ENCODE measurements at places on chromosomes 2 and 18.

GRCh38 chr2:65049010-65049639, 7.1 kb upstream of the CEP68 start:
- DNase-seq: peak; percentile 49

- DNase-seq: no peak
Measured at GRCh38 chr2:200054681-200055468, 99.5 kb downstream of the MAIP1 start.

DNA sequence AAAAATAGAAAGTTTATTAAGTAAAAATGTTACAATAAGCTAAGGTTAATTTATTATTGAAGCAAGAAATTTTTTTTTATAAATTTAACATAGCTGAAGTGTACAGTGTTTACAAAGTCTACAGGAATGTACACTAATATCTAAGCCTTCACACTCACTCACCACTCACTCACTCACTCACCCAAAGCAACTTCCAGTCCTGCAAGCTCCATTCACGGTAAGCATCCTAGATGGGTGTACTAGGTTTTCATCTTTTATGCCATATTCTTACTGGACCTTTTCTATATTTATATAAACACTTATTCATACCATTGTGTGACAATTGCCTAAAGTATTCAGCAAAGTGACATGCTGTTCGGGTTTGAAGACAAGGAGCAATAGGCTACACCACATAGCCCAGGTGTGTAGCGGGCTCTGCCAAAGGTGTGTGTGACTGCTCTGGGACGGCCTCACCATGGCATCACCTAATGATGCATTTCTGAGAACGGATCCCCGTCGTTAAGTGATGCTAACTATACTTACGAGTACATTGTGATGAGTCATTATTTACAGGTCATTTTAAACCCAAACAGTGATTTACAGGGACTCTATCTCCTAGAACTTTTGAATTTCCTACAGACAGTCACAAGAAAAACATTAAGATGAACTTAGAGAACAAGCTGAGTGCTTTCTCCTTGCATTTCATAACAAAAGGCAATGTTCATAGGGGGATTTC, 76.3 kb upstream of the ID2 start:
- DNase-seq: no peak

DNA sequence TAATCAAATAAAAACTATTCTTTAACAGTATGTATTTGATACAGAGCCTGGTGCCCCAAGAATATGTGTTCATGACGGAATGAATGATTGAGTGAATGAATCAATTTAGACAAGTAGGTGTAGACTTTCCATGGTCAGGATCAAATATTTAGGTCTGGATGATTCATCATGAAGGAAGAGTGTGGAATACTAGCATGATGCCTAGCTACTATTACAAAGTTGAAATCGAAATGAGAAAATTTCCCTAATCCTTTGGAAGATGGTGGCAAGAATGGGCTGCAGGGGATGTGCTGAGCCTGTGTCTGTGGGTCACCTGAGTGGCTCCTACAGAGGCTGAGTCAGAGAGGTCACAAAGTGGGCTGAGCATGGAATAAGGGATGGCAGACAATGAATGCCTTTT, 3.1 kb upstream of the MALT1 start:
- DNase-seq: no peak

- DNase-seq: no peak
Measured at GRCh38 chr18:68520406-68521075, 194.4 kb downstream of the TMX3 start.

DNA sequence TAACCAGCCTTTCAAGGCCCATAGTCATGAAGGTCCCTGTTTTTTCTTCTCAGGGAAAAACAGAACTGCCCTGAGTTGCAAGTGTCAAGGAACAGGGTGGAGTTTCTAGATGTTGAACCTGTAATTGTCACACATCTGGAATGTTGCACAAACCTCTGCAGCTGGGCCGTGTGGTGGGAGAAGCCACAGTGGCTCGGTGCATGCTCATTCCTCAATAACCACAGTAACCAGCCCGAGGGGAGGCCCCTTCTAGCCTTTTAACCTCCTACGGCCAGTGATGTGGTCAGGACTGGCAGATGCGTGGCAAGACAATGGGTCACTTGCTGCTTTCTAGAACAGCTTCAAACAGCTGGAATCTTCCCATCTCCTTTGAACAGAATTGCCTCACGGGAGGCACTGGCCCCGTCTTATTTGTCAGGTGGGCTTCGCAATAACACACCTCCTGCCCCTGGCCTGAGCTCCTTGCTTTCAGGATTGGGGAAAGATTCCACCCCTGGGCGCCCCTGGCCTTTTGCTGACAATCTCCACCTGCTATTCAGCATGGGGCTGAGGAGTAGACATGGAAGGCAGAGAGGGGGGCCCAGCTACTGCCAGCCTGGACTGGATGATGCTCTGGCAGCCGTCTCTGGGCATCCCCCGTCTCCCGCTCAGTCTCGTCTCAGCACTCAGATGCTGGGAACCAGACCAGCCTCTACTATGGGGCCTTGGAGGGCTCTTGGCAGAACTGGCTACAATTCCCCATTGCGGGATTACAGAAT, 102.9 kb downstream of the KLHL29 start:
- DNase-seq: peak; percentile 59

GRCh38 chr2:225889452-225889851, 489.9 kb downstream of the NYAP2 start:
- peak; percentile 75 for DNase-seq

- no peak for DNase-seq
Measured at GRCh38 chr2:54634564-54635511, 88.6 kb upstream of the EML6 start.

- DNase-seq: no peak
Measured at GRCh38 chr18:12819322-12819721, 64.7 kb downstream of the PTPN2 start.

GRCh38 chr2:116467243-116467642, 1347.2 kb upstream of the DDX18 start:
- no peak for DNase-seq

- DNase-seq: no peak
Measured at GRCh38 chr18:3067165-3067661, 54.3 kb upstream of the LPIN2 start.

- DNase-seq: no peak
Measured at GRCh38 chr2:241073166-241074064, 28.7 kb downstream of the MTERF4 start.

- no peak for DNase-seq
Measured at GRCh38 chr2:63661076-63661475, 72.3 kb downstream of the MDH1 start.

GRCh38 chr18:25425024-25425423, 73.1 kb upstream of the ZNF521 start:
- DNase-seq: no peak

DNA sequence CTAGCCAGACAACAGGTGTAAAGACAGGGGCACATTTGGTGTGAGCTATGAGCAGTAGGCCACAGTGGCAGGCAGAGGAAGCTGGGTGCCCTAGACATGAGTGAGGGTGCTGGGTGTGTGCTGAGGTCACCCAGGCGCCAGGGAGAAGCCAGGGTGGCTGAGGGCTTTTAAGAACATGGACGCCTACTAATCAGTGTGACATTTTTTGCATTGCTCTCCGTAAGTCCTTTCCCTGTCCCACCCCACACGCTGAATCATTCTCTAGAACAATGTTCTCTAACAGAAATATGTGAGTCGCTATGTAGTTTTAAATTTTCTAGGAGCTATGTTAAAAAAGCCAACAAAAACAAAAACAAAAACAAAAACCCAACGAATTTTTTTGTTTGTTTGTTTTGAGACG, 204.5 kb upstream of the REV1 start:
- DNase-seq: no peak

DNA sequence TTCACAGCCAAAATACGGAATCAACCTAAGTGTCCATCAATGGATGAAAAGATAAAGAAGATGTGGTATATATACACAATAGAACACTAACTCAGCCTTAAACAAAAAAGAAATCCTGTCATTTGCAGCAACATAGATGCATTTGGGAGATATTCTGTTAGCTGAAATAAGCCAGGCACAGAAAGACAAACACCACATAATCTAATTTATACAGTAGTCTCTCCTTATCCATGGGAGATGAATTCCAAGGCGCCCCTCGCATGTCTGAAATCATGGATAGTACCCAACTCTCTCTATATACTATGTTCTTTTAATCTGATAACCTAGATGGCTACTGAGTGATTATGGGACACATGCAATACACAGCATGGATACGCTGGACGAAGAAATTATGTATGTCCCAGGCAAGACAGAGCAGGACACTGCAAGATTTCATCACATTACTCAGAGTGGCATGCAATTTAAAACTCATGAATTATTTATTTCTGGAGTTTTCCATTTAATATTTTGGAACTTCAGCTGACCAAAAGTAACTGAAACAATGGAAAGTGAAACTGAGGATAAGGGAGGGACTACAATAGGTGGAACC, 39.5 kb downstream of the ORC4 start:
- DNase-seq: no peak

DNA sequence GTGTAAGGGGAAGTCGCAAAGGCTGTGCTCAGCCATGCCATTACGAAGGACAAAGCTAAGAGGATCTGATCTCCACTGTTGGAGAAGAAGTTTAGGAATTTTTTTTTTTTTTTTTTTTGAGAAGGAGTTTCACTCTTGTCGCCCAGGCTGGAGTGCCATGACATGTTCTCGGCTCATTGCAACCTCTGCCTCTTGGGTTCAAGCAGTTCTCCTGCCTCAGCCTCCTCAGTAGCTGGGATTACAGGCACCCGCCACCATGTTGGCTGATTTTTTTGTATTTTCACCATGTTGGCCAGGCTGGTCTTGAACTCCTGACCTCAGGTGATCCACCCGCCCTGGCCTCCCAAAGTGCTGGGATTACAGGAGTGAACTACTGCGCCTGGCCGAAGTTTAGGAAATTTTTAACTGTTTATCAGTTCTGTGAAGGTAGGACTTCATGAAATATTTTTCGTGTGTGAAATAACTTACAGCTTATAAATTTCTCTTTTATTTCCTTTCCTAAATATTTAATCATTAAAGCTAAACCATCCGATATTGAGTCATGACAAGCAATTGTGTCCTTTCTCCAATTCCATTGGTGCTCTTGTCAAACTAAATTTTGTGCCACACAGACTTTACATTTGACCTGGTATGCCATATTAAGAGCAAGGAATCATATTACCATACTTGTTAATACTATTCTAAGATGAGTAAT, 22.2 kb downstream of the DDX1 start:
- no peak for DNase-seq

- no peak for DNase-seq
Measured at GRCh38 chr2:146652311-146652710, 1192.5 kb upstream of the ACVR2A start.

GRCh38 chr2:156349161-156349560, 16.6 kb upstream of the NR4A2 start:
- no peak for DNase-seq

DNA sequence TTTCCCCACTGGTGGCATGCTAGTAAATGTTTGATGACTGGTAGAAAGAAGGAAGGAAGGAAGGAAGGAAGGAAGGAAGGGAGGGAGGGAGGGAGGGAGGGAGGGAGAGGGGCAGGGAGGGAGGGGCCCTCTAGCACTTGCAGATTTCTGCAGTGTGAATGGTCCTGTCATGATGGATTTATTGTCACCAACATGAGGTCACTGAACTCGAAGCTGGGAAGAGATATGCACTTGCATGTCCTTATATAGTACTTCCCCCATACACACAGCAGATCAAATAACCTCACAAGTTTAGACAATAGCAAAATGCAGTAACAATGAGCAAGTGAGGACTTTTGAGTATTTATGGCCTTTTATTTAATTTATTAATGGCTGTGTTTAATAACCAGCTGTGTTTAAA, 44.5 kb upstream of the CXCR4 start:
- DNase-seq: no peak

- DNase-seq: no peak
Measured at GRCh38 chr2:240451791-240452461, 16.5 kb downstream of the GPC1 start.

GRCh38 chr18:73785300-73785699, 362.3 kb downstream of the FBXO15 start:
- DNase-seq: no peak

- DNase-seq: no peak
Measured at GRCh38 chr2:66174491-66174890, 260.4 kb upstream of the MEIS1 start.

GRCh38 chr2:36597003-36597531, 901 bp downstream of the FEZ2 start:
- DNase-seq: no peak

- DNase-seq: no peak
Measured at GRCh38 chr18:42588786-42589185, 526.7 kb downstream of the RIT2 start.

- no peak for DNase-seq
Measured at GRCh38 chr2:52356556-52356955, 1324.6 kb upstream of the NRXN1 start.

- DNase-seq: no peak
Measured at GRCh38 chr2:224331698-224332097, 70.2 kb downstream of the FAM124B start.

- DNase-seq: no peak
Measured at GRCh38 chr2:122218596-122218995, 463.1 kb downstream of the TSN start.

GRCh38 chr18:57455576-57456129, 20.5 kb downstream of the ONECUT2 start:
- no peak for DNase-seq

DNA sequence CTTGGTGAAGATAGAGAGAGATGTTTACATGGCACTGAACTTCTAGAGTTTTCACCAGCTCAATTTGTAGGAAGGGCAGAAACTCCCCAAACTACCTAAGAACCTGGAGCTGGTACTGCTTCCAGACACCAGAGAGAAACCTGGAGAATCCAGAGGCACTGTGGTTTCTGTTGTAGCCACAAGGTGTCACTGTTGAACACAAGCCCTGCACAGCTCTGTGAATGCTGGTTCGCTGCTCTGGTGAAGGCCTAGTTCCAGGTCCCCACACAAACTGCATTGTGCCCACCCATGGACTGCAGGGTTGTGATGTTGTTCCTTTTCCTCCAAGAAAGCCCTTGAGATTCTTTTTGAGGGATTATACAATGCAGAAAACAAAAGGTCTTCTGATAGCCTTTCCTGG, 150.5 kb upstream of the HS6ST1 start:
- peak; percentile 44 for DNase-seq

DNA sequence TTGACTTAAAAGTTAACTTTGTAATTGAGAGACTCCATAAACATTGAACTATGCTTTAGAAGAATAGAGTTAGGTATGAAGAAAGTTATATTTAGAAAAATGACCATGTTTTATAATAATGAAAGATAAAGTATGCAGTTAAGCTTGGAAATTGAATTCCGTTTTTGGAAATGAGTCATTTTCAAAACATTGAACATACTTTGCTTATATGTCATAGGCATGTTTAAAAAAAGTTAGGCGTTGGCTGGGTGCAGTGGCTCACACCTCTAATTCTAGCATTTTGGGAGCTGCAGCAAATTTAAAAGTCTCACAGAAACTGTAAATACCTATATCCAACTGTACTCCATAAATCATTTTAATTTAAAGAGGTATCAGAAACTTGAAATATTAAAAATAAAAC, 607.4 kb downstream of the CBLN2 start:
- DNase-seq: no peak

DNA sequence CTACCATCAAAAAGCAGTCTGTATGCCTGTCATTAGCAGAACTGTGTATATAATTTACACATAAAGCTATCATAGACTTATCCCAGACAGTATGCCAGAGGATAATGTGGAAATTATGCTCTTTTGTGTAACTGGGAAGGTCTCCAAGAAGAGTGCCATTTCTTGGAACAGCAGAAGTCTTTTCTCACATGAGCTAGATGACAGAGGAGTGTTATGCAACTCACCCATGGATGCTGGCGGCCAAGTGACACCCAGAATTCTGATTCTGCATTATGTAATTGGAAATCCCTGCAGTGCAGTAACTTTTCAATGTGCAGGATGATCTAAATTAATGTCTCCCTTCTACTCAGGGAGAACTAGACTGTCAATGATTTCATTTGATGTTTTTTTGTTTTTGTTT, 160.0 kb downstream of the UBE2E3 start:
- DNase-seq: no peak

Measured in SJCRH30 (cell line).